Tongue (tissue), 3 donors: ENCODE measurements at places on chromosomes 2 and 18.

DNA sequence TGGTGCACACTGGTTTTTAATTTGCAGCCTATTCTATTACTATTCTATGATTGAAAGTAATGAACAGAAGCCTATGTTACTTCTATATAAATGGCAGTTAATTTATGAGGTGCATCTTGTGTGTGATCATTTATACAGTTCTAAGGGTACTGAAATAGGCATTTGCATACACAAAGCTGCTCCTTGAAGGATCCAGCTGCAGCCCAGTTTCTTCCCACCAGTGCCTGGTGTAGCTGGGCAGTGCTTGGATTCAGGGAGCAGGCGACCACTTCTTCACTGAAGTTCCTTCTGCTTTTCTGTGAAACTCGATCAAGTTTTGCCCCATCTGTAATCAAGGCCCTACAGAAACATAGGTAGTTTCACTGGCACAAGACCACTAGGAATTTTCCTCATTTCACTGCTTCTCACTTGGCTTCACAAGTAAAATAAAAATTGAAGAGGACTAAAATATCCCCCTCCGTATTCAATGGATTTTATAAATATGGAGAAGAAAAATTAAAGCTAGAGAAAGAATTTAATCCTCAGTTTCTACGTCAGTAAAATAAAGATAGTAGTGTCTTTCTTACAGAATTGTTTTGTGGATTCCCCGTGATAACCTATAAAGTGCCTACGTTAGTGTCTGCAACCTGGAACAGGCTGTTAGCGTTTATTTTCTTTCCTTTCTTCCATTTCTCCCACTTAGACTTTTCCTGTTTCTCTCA is 1.7 kb upstream of the LPIN2 start:
- no peak for DNase-seq

DNA sequence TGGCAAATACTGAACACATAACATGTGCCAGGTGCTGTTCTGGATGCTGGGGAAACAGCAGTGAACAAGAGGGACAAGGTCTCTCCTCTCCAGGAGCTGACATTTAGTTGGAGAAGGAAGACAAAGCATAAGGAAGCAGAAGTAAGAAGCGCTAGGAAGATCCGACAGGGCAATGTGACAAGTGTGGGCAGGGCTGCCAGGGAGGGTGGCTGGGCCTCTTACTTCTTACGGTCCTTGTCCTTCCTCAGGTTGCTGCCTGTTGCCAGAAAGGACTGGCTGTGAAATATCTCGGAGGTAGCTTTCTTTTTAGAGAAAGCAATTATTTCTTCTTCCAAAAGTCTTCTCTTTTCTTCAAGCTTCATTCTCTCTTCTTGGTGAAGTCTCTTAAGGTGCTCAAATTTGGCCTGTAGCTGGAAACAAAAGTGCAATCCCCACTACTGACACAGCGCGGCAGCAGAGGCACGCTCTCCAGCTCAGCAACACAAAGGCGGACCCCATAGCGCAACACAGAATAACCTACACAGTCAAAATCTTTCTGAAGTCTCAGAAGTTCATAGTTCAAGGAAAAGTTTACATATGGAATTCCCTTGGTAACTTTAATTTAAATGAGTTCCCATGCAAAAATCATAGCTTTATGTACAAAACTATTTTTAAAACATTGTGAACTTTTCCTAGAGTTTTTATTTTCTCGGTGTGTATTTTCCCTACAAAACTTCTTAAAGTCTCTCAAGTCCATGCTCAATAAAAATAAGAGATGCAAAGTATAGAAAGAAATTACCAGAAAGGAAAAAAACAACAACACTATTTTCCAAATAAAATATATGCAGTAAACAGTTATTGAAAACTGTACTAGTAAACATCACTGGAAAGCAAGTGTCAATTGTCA is 67.7 kb downstream of the SEPTIN10 start:
- peak; percentile 90 for DNase-seq

- DNase-seq = peak; percentile 88
These were observed 283.1 kb downstream of the SP3 start for GRCh38 chr2:173681881-173682650.

DNA sequence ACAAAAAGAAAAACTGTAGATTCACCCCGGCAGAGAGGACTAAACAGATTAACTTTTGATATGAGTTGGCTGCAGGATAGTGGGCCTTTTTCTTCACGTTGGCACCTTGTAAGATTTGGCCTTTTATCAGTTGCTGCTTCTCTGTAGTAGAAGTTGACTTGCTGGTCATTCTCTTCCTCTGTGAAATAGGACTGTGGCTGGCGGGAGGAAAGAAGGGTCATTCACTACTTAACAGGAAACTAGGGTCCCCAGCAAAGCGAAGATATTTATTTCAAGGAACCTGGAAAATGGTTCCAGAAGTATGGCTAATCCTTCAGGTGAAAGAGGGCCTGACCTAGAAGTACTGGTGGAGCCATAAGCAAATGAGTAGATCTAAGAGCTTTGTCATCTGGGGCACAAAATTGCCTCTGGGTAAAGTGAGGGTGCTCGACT is 383 bp upstream of the ATP5MC3 start:
- no peak for DNase-seq

DNA sequence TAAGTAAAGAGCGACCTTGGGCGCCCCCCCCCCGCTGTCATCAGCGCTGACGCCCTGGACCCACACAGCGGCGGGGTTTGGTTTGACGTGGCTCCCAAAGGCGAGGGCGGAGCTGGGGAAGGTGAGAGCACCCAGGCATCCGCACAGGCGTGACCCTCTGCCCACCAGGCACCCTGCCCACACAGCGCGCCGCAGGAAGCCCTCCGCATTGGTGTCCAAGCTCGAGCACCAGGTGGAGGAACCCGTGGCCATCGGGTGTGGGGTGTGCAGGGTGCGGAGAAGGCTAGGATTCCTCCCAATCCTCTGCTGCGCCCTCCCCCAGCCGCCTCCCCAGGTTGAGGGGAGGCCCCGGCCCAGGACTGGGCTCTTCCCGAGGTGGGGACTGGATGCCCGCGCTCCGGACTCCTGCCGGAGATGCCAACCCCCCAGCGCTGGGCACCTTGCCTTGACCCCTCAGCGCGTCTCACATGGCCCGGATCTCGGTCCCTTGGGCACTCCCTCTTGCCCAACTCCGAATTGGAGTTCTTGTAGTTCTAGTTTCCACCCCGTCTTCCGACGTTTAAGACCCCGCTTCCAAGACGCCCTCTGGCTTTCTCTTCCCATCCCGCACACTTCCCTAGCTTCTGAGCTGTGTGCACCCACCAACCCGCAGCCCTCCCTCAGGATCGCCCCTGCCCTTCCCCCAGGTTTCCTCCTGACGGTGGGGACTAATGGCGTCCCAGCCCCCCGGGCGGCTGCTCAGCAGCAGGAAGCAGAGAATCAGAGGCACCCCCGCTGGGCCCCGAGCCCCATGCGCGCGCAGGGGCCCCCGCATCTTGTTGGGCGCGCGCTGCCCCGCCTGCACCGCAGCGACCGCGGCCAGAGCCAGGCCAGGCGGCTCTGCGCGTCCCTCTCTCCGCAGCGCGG is 25.9 kb upstream of the RESP18 start:
- no peak for DNase-seq
